Articular chondrocyte of knee joint (primary cell): ENCODE measurements at places on chromosomes 6 and 20. TPM values are rescaled to one million over a fixed set of nuclear protein-coding genes. Genes with fewer than 3 reads are reported as not detected.

Gene EPPIN
- not detected in 2 replicates for total RNA-seq

Gene HLA-DRA
- 0.26 and 2.3 TPM in 2 replicates for total RNA-seq

Gene HLA-DOA
- 0.11 TPM in 1 of 2 replicates, not detected in the other for total RNA-seq

Gene ENPP3
- total RNA-seq = 0.13 and 0.22 TPM in 2 replicates

Gene OR2H1
- not detected in 2 replicates for total RNA-seq

Gene SLC17A3
- total RNA-seq = not detected in 2 replicates

Gene NANP
- 11.5 and 11.8 TPM in 2 replicates for total RNA-seq
